Glutamatergic neuron (in vitro differentiated cells): ENCODE measurements at places on chromosomes 3 and 15. TPM values are rescaled to one million over a fixed set of nuclear protein-coding genes. Genes with fewer than 3 reads are reported as not detected.
A peak's percentile ranks its signal among the peaks of the same experiment; 100 is the strongest.

GRCh38 chr3:68740087-68740486 lies 192.3 kb downstream of the TAFA4 start:
- H3K27me3 ChIP-seq, result no peaks in the 10 kb centered on the region
- no peak overlapping the region for H3K4me3 ChIP-seq
- DNase-seq, result no peak
- H3K27ac ChIP-seq, result no peak overlapping the region
- H3K4me1 ChIP-seq, result no peaks in the 10 kb centered on the region

DNA sequence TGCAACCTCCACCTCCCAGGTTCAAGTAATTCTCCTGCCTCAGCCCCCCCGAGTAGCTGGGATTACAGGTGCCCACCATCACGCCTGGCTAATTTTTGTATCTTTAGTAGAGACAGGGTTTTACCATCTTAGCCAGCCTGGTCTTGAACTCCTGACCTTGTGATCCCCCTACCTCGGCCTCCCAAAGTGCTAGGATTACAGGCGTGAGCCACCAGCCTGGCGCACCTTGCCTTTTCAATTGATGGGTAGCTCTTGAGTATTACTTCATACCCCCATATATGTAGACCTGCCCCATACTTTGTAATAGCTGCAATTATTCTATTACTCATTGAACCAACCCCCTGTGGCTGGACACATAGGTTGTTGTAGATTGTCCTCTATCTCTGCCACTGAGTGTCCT lies 101.3 kb downstream of the LRRK1 start:
- no peaks in the 10 kb centered on the region for H3K36me3 ChIP-seq
- H3K27ac ChIP-seq, result no peak overlapping the region
- peak; percentile 2 for DNase-seq
- H3K4me1 ChIP-seq, result peaks cover 8% of the 10 kb centered on the region
- peaks cover 9% of the 10 kb centered on the region for H3K27me3 ChIP-seq

XIRP1 gene
- total RNA-seq, result 0.34 TPM

- H3K4me3 ChIP-seq, result no peak overlapping the region
- H3K27ac ChIP-seq, result no peak overlapping the region
Measured at GRCh38 chr3:151282921-151283320, 4.6 kb upstream of the P2RY14 start.

DNA sequence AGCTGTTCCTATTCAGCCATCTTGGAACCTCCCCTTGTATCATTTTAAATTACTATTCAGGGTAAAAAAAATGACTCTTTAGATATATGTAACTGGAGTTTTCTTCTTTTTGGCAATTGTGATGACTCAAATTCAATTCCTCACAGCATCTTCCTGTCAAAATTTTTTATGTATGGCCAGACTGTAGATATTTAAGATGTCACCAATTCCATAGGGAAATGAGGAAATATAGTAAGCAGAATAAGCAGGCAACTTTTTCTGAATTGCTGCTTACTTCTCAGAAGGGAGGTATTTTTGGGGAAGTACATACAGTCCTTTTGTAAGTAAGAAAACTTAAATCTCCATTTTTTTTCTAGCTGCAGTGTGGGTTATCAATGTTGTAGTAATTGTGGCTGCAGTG lies 28.8 kb downstream of the EAF2 start:
- DNase-seq, result no peak
- no peaks in the 10 kb centered on the region for H3K4me1 ChIP-seq
- peaks cover 1% of the 10 kb centered on the region for H3K27me3 ChIP-seq
- peaks cover 7% of the 10 kb centered on the region for H3K36me3 ChIP-seq
- H3K27ac ChIP-seq, result no peak overlapping the region

DNA sequence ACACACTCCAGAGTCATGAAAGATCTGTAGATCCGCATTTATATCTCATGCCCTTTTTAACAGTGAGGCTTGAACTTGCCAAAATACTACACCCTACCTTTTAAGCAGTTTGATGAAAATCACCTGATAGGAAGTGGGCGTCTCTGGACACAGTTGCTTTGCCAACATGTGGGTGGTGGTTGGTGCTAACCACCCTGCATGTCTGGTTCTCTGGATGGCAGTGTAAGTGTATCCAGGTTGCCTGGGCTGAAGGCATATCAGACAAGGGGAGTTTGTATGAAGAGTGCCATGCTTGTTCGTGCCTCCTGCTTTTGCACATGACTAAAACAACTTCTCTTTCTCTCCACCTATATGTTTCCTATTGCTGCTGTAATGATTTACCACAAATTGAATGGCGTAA lies 159.6 kb downstream of the GHSR start:
- no peak overlapping the region for H3K27ac ChIP-seq
- peaks cover 11% of the 10 kb centered on the region for H3K4me1 ChIP-seq
- H3K4me3 ChIP-seq, result no peak overlapping the region

DNA sequence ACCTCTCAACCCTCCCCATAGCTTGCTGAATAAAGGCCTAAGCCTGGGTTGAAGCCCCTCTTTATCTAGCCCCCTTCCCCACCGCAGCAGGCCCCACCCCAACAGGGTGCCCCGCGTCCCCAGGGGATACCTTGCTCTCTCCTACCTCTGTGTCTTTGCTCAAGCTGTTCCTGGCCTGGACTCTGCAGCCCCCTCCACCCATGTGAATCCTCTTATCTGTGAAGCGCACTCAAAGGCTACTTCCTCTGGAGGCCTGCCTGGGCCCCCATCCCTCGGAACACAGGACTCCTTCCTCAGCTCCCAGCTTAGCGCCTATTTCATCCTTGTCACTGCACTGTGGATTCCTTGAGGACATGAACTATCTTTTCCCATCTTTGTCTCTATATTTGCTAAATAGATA lies 61.4 kb upstream of the HERC1 start:
- H3K27me3 ChIP-seq, result peaks cover 14% of the 10 kb centered on the region
- H3K4me3 ChIP-seq, result no peak overlapping the region
- peaks cover 21% of the 10 kb centered on the region for H3K4me1 ChIP-seq
- no peaks in the 10 kb centered on the region for H3K36me3 ChIP-seq
- H3K27ac ChIP-seq, result no peak overlapping the region

GRCh38 chr3:49601358-49602048 lies 47.2 kb downstream of the BSN start:
- H3K27me3 ChIP-seq, result peaks cover 2% of the 10 kb centered on the region
- no peak for DNase-seq
- no peak overlapping the region for H3K4me3 ChIP-seq
- no peak overlapping the region for H3K27ac ChIP-seq
- H3K4me1 ChIP-seq, result peaks cover 12% of the 10 kb centered on the region

- peaks cover 39% of the 10 kb centered on the region for H3K4me1 ChIP-seq
- peaks cover 4% of the 10 kb centered on the region for H3K36me3 ChIP-seq
- no peak for DNase-seq
- peak overlapping the region; percentile 100 for H3K4me3 ChIP-seq
- H3K27ac ChIP-seq, result peak overlapping the region; percentile 87
Measured at GRCh38 chr15:65423976-65424679, 1.4 kb upstream of the IGDCC4 start.

RASGRP1 gene
- not detected for total RNA-seq

GRCh38 chr3:48268936-48269561 lies 28.1 kb downstream of the ZNF589 start:
- DNase-seq, result no peak
- peak overlapping the region; percentile 20 for H3K27ac ChIP-seq
- peaks cover 16% of the 10 kb centered on the region for H3K36me3 ChIP-seq
- H3K27me3 ChIP-seq, result peaks cover 2% of the 10 kb centered on the region
- no peak overlapping the region for H3K4me3 ChIP-seq
- H3K4me1 ChIP-seq, result peaks cover 5% of the 10 kb centered on the region

SEMA7A gene
- 16.2 TPM for total RNA-seq

DNA sequence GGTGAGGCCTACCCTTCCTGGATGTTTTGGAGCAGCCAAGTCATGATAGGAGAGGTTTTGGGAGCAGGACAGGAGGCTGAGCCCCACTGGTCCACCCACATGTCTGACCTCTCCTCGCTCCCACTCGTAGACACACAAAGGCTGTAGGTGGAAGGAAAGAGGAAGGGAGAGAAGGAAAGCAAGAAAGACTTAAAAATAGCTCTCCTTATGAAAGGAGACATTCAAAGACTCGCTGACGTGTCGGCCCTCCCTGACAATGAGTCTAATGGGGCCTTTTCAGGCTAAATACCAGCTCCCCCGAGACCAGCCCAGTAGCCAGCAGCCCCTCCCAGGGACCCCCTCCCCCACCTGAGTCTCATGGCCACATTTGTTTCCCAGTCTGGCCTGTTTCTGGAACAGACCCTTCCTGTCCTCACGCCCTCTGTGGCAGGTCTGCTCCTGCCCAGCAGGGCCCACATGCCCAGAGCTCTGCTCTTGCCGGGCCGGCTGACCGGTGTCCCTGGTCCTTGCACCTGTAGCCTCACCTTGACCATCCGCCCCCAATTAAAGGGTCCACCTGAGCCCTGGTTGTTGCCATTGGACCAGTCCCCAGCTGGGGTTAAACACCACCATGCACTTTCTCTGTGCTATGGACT lies 49.3 kb downstream of the FGD5 start:
- no peak overlapping the region for H3K27ac ChIP-seq
- H3K27me3 ChIP-seq, result peaks cover 2% of the 10 kb centered on the region
- no peak for DNase-seq
- peaks cover 2% of the 10 kb centered on the region for H3K4me1 ChIP-seq
- H3K4me3 ChIP-seq, result no peak overlapping the region

- no peaks in the 10 kb centered on the region for H3K36me3 ChIP-seq
- peak overlapping the region; percentile 11 for H3K27ac ChIP-seq
- no peak for DNase-seq
- H3K27me3 ChIP-seq, result no peaks in the 10 kb centered on the region
- H3K4me3 ChIP-seq, result no peak overlapping the region
Measured at GRCh38 chr3:149610351-149611105, 47.3 kb downstream of the WWTR1 start.

DNA sequence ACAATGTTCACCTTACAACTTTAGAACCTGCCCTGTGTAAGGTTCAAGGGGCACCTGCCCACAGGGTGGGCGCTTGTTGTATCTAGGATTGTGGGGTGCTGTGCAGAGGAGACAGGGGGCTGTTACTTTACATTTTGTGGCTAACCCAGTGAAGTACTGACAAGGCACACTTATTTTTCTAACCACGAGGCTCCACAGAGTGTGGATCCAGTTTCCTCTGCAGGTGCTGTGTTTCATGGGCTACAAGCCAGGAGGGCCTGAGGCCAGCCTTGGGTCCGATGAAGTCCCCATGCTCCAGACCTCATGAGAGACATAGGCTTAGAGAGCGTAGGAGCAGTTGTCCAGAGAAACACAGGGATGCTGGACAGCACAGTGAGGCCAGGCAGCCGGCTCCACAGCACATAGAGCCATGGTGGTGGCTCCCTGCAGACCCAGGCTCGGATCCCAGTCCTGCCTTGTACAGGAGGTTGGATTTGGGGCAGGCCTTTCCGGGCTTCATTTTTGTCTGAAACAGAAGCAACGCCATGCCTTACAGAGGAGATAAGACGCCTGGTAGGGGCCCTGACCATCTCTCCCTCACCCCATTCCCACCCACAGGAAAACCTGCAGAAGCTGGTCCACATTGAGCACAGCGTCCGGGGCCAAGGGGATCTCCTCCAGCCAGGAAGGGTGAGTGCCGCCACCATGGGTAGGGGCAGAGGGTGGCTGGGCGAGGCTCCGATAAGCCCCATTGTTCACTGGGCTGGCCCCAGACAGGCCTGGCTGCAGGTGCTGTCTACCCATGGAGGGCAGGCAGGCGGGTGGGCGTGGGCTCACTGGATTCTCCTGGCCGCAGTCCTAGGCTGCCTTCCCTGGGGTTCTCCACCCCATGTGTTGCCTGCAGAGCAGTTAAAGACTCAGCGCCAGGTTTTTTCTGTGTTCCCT lies 40.1 kb upstream of the NR2C2 start:
- H3K4me1 ChIP-seq, result no peaks in the 10 kb centered on the region
- H3K36me3 ChIP-seq, result peaks cover 9% of the 10 kb centered on the region
- H3K27me3 ChIP-seq, result no peaks in the 10 kb centered on the region

DNA sequence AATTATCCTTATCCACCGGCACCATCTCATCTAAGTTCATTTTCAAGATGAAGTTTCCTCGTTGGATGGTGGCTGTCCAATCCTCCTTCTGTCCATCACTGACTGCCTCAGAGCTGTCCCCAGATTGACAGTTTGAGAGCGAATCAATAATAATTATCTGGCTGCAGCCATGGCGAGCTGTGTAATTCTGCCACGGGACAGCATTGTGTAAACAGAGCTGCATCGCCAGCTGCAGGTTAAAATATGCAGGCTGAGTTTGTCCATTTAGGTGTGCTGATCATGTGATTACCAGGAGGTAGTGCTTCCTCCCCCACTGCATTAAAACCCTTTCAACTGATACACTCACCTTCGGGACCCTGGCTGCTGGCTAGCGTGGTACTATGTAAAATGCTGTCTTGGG lies 461.9 kb upstream of the ONECUT1 start:
- H3K4me1 ChIP-seq, result peaks cover 32% of the 10 kb centered on the region
- peak overlapping the region; percentile 30 for H3K27ac ChIP-seq
- H3K27me3 ChIP-seq, result no peaks in the 10 kb centered on the region
- H3K4me3 ChIP-seq, result peak overlapping the region; percentile 23
- peaks cover 3% of the 10 kb centered on the region for H3K36me3 ChIP-seq

SMCO1 gene
- total RNA-seq, result not detected

DNA sequence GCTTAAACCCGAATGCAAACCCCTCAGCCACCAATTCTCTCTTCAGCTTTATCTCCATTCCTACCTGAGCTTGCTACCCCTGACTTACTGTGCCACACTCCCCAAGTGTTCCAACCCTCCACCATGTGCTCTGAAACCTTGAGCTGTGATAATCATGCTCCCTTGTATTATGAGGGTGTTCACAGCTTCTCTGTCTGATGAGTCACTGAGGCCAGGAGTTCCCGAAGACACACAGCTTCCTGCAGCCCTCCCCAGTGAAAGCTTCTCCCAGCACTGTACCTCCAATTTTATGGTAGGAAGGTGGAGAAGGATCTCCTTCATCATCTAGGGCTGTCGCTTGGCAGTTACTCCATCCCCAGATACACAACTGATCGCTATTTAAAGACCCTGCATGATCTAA lies 24.9 kb downstream of the STAC start:
- H3K27me3 ChIP-seq, result no peaks in the 10 kb centered on the region
- H3K36me3 ChIP-seq, result no peaks in the 10 kb centered on the region
- DNase-seq, result no peak
- no peaks in the 10 kb centered on the region for H3K4me1 ChIP-seq
- no peak overlapping the region for H3K4me3 ChIP-seq

UBE2E2 gene
- total RNA-seq, result 40.6 TPM

MBNL1 gene
- 36.6 TPM for total RNA-seq

DNA sequence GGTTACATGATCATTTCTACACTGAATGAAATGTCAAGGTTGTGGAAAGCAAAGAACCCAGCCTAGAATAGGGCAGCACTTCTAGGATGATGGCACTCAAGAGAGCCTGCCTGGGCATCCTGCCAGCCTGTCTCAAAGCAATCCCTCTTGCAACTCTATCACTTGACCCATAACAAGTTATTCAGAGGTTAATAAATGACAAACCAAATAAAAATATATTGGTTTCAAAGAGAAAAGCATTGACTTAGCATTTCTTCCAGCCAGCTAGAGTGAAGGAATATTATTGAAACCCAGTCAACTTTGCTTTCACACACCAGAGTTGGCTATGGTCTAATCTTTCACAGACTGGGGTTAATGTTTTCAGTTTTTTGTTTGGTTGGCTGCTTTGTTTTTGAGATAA lies 214.6 kb upstream of the UBE2E2 start:
- H3K36me3 ChIP-seq, result no peaks in the 10 kb centered on the region
- DNase-seq, result no peak
- no peaks in the 10 kb centered on the region for H3K27me3 ChIP-seq
- H3K4me3 ChIP-seq, result no peak overlapping the region
- no peaks in the 10 kb centered on the region for H3K4me1 ChIP-seq
- no peak overlapping the region for H3K27ac ChIP-seq
